GM04503 (cell line): ENCODE measurements at places on chromosomes 3 and 15.

DNA sequence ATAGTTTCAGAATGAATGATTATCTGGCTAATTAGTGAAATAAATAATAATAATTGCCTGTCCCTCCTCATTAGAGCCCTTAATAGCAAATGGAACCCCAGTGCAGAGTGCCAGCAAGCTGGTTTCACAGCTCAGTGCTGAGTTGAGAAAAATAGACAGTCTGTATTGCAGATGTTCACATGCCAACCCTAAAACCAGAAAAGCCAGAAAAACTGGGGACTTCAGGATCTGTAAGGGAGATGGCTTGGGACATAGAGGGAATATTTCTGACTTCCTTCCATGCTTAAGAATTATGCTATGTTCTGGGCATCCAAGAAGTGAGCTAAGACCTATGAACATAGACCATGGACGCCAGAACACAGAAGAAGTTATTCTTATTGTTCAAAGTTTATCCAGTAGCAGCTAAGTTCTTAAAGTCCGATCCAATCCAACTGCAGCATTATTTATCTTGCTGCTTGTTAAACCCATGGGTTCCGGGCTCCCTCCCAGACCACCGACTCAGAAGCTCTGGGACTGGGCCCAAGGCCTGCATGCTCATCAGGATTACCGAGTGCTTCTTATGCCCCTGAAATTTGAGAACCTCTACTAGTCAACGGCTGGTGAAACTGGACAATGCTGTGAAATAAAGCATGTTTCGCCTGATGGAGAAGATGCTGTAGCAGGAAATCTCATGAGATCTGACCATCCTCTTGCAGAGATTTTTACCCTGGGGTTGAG is 158.3 kb downstream of the FOXB1 start:
- DNase-seq = no peak

DNA sequence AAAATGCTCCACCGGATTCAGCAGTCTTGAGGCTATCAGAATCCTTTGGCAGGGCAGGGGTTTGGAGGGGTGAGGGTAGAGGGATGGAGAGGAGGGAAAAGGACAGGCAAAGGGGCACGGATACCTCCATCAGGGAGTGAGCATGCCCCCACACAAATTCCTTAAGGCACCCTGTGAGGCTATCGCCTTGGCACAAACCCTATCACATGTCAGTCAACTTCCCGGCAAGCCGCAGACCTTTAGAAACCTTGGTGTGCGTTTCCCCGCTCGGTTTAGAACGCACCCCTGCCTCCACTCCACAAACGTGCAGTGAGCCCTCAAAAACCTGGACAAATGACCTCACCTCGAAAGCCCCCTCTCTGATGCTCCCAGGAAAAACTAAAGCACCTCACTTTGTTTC is 422 bp upstream of the SETMAR start:
- DNase-seq = no peak

GRCh38 chr3:9690451-9691450 is 12.9 kb upstream of the CPNE9 start:
- DNase-seq = no peak

DNA sequence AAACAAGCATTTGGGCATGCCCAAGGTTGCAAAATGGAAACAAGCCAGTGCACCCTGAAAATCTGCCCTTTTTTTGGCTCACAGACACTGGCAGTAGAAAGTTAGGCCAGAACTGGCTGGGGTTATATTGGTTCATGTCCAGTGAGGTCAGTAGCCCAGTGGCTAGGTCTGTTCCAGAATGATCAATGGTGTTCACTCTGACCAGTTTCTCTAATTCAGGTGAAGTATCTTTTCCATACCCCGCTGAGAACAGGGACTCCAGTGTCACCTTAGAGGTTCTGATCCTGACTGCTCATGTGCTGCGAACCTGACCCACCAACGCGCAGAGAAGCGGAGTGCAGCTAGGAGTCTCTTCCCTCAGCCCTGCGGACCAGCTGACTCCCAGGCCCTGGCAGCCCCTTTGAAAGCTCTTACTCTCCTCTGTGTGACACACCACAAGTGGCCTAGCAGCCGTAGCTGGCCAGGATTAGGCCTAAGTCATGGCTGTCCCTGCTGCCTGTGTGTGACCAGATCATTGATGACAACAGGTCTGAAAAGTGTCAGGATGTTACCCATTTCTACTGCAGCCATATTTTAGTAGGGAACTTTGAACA is 123.5 kb downstream of the GHSR start:
- no peak for DNase-seq

DNA sequence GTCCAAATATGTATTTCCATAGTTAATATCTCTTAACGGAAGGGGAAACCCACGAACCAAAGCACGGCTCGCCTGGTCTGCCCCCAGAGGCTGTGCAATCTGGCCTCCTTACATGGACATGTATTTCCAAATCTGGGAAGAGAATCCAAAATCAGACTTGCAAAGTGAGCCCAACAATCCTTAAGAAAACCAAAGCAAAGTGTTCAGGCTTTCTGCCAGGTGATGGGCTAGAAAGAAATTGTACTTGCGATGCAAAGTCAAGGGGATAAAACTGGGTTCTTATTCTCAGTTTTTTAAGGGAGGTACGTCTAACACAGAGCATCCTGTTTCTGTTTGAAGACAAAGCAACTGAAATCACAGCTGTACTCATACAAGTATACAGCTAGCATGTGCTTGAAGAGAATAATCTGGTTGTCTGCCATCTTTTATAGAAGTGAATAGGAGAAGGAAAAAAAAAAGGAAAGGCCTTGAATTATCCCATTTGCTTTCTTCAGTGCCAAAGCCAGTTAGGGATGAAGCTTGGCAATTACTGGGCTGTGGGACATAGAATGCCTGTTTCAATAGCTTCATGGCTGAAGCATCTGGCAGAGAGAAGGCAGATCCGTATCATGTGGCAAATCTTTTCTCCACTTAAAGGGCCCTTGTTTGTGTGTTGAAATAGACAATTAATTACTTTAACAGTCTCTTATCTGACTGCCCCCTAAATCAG is 48.4 kb downstream of the LRIG1 start:
- DNase-seq = no peak

GRCh38 chr3:149317072-149317471 is 16.4 kb downstream of the TM4SF18 start:
- DNase-seq = no peak

- no peak for DNase-seq
Observed at GRCh38 chr3:151971814-151972579, 98.6 kb downstream of the SUCNR1 start.
